ENCODE measurements at places on chromosomes 3 and 15.

DNA sequence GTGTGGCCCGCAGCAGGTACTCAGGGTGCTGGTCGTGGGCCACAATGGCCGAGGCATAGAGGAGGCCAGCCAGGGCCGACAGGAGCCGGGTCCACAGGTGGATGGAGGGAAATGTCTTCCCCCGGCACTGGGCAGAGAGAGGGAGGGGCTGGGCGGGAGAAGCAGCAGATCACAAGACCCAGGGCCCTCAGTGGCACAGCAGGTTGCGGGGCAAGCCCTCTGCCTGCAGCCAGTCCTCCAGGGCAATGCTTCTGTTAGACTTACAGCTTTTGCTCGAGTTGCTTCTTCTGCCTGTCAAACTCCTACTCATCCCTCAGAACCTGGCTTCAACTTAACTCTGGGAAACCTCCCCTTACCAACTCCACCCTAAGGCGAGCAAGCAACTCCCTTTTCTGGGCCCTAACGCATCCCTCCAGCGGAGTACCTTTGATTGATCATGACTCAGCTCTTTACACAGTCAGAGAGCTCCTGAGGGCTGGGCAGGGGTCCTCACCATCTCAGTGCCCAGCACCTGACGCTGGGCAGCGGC, 16.0 kb downstream of the TMEM44 start:
- no peak for DNase-seq

DNA sequence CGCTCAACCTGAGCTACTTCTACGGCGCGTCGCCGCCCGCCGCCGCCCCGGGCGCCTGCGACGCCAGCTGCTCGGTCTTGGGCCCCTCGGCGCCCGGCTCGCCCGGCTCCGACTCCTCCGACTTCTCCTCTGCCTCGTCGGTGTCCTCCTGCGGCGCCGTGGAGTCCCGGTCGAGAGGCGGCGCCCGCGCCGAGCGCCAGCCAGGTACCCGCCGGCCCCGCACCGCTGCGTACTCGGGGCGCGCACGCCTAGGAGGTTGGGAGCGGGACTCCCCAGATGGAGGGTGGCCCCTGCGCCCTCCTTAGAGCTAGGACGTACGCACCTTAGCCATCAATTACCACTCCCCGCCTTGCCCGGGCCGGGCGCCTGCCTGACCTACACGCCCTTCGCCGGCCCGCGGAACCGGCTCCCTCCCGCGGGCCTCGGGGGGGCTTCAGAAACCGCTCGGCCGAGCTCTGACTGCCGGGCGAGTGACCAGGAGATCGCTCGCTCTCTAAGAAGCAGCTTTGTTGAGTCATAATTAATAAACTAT, 466 bp downstream of the NFKBIZ start:
- peak; percentile 38 for DNase-seq

DNA sequence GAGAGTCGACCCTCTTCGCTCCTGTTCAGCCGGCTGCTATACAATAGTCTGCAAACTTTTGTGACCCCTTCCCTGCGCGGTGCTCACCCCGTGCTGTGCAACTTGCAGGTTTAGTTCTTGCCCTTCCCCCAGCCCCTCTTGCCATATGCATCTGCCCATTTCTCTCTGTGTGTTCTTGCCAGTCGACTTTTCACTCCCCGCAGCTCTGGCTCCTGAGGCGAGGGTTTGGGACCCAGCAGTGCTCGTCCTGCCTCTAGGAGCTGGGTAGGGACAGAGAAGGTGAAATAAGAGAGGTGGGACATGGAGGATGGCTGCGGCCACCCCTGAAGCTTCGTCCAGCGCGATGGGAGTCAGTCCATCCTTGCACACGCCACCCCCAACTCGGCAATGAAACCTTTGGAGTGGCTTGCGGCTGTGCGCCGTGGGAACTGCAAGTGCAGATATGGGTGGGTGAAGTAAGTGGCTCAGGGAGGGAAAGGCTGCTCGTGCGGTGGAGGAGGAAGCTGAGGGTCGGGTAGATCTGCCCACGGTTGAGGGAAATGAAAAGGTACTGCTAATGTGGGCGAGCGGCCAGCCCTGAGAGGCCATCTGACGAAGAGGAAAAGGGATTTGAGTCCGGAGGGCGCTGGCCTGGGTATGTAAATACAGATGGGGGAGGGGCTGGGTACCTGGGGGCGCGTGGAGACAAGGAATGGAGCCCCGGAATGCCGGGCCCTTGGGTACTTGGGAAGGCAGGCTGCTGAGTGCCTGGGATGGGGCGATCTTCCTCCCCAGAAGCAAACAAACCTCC, 1.0 kb downstream of the LRRC3B start:
- peak; percentile 25 for DNase-seq

GRCh38 chr15:89937365-89938350, 24.9 kb upstream of the ARPIN start:
- DNase-seq = no peak

GRCh38 chr3:187286467-187287059, 5.0 kb downstream of the MASP1 start:
- DNase-seq = no peak

GRCh38 chr15:83063551-83063950, 3.5 kb downstream of the BTBD1 start:
- DNase-seq = no peak
